ENCODE measurements at places on chromosomes 5 and 9.
A peak's percentile ranks its signal among the peaks of the same experiment; 100 is the strongest.

DNA sequence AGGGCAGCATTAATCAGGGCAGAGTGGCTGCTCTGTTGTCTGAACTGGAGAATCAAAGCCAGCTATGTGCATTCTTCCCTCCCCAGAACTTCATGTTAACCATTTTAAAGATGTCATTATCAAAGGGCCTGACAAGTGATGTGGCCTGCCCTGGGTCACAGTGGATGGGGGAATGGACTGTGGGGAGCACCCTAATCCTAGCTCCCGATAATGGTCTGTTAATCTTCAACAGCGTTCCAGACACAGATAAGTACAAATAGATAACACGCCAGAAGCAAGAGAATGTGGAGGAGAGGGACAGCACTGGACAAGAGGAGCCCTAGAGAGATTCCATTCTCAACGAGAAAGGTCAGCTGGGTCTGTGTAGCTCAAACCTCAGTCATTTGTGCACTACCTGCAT lies 77.5 kb downstream of the DPYSL3 start:
- DNase-seq = no peak

- no peak for DNase-seq
Observed at GRCh38 chr5:30041831-30042385, 1151.6 kb upstream of the CDH6 start.

GRCh38 chr5:122468351-122469116 lies 156.5 kb downstream of the SNCAIP start:
- no peak for DNase-seq

DNA sequence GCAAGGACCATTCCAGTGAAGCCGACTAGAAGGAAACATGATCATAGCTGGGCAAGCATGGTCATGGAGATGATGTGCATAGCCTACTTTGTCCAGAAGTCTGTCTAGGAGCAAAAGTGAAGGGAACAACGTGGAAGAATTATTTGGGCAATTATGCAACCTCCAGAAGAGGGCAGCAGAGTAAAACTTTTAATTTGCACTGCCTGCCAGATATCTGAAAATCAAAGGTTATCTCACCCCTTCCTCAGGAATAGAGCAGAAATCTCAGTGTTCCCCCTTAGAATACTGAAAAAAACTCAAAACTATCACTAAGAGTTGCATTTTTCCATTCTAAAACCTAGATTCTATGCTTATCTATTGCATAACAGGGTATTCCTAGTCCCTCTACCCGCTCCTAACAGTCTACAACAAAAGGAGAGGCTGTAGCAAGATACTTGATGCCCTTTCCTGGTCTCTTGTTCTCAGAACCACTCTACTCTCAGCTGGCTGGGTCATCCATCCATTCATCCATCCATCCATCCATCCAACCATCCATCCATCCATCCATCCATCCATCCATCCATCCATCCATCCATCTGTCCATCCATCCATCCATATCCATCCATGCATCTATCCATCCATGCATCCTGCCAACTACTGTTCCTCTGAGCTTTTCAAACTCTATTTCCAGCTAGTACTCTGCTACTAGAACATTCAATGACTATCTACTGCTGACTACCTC lies 8.4 kb upstream of the SETD9 start:
- peak; percentile 39 for DNase-seq

DNA sequence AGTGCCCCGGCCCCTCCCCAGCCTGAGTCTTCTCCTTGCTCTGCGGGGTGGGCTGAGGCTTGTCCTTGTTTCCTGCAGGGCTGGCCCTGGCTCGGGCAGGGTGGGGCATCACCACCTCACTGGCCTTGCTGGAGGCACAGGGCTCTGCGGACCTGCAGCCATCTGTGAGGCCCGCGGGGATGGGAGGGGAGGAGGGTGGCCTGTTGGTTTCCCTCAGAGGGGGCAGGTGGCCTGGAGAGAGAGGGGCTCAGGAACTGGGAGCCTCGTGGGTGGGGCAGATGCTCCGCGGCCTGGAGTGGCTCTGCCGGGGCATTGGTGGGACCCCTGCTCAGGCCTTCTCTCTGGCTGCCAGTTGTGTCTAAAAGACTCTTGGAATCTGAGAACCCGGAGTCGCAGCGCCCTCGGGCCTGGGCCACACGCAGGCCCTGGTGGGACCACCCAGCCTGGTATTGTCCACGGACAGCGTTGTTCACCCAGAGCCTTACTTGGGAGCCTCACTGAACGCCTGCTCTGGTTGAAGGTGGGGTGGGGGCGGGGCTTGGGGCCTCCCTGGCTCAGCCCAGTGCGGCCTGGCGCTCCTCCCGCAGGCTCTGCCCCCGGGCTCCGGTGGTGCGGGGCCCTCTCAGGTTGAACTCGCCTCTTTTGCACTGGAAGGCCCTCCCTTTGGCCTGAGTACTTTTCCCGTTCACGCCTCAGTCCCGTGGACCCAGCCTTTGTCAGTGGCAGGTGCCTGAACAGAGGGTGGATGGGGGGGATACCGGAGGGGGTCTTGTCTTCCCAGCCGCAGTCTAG lies 111.3 kb downstream of the RXRA start:
- no peak for DNase-seq

DNA sequence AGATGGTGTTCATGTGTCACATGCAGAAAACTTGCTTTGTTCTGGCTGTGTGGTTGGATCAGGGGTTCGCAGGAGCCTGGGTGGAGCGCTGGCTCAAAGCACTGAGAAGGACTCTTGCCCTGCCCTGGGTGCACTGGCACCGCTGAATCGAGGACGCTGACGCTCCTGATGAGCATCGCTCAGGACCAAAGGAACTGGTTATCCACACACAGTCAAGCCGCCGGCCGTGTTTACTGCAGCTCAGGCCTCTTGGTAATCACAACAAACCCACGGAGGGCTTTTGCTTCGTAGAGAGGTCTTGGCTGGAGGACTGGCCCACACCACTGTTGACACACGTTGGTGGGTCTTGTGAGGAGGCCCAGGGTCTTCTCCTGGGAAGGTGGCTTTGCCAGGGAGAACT lies 299.4 kb upstream of the IRX2 start:
- no peak for DNase-seq

- DNase-seq = peak; percentile 43
Observed at GRCh38 chr5:31581498-31582099, 49.5 kb downstream of the C5orf22 start.

DNA sequence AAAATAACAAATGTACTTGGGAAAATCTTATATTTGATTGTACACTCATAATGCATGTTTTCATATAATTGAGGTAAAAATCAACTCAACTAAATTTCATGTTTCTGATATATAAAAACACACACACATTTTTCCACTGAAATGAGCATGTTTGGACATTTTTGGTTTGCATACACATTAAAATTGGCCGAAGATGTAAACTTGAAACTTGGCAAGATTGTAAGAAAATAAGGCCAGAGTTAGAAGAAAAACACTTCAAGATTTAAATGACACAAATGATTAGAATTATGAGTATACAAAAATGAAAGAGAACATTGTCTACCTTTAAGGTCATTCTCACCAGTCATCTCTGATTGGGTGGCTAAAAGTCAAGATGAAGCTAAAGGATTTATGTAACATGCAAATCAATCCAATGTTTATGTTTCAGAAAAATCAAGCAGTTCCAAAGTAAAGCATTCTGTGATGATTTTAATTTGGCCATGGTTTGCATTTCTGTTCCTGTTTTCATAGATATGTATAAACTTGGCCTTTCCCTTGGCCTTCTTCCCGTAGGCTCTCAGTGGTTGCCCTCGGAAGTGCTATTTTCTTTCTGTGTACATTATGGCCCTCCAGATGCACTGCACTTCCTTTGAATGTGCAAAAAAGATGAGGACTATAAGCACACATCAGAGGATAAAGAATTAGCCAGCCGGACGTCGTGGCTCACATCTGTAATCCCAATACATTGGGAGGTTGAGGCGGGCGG lies 1105.4 kb upstream of the DMAC1 start:
- DNase-seq = no peak

- DNase-seq = no peak
Observed at GRCh38 chr9:86275962-86276361, 6.4 kb downstream of the ISCA1 start.

DNA sequence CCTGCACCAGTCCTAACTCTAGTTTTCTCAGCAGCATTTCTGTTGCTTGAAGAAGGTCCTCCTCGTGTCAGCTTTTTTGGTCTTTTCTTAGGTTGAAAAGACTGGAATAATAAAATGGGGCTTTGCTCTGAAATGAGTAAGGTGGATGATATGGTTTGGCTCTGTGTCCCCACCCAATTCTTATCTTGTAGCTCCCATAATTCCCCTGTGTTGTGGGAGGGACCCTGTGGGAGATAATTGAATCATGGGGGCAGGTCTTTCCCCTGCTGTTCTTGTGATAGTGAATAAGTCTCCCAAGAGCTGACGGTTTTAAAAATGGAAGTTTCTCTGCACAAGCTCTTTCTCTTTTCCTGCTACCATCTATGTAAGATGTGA lies 53.6 kb downstream of the LIX1 start:
- no peak for DNase-seq

Data from fibroblast of skin of right biceps (primary cell).